ENCODE measurements at places on chromosomes 3 and 15.

DNA sequence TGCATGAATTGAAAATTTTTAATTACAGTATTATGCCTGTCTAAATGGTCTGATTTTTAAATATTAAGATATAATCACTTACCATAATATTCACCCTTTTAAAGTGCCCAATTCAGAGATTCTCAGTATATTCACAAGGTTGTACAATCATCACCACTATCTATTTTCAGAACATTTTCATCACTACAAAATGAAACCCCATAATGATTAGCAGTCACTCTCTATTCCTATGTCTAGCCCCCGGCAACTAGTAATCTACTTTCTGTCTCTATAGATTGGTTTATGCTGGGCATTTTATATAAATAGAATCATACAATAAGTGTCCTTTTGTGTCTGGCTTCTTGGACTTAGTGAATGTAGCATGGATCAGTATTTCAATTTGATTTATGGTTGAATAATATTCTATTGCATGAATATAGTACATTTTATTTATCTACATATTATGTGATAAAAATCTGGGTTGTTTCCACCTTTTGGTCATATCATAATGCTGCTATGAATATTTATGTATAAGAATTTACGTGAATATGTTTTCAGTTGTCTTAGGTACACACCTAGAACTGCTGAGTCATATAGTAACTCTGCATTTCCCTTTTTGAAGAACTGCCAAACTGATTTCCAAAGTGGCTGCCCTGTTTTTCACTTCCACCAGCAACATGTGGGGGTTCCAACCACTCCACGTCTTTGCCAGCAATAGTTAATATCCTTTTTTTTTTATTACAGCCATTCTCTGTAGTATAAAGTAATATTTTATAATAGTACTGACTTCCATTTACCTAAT, 485.7 kb upstream of the ZNF385D start:
- no peak for DNase-seq

DNA sequence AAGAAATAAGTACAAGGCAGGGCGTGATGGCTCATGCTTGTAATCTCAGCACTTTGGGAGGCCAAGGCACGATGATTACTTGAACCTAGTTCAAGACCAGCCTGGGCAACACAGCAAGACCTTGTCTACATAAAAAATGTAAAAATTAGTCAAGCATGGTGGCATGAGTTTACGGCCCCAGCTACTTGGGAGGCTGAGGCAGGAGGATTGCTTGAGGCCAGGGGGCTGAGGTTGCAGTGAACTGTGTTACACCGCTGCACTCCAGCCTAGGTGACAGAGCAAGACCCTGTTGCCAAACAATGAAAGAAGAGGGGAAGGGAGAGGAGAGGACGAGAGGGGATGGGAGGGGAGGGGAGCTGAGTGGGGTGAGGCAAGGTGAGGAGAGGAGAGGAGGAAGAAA, 152.7 kb upstream of the PRICKLE2 start:
- no peak for DNase-seq

DNA sequence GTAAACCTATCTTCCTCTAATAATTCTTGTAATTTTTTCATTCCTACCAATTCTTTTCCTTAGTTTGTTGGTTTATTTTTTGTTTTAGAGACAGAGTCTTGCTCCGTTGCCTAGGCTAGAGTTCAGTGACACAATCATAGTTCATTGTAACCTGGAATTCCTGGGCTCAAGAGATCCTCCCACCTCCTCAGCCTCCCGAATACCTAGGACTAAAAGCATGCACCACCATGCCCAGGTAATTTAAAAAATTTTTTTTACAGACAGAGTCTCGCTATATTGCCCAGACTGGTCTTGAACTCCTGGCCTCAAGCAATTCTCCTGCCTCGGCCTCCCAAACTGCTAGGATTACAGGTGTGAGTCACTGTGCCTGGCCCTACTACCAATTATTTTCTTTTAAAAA, 220.2 kb downstream of the ERC2 start:
- DNase-seq = no peak

DNA sequence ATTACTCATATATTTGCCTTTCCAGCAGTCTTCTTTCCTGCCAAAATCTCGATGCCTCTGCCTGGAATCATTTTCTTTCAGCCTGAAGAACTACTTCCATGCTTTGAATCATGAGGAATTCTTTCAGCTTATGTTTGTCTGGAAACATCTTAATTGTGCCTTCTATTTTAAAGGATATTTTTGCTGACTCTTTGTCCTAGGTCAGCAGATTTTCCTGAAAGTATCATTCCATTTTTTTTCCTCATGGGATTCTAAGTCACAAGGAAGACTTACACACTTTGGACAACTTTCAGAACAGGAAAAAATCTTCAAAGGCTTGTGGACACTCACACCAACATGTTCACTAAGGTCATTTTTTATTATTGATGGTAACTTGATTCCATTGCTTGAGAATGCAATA, 10.1 kb downstream of the PRR23E start:
- DNase-seq = no peak

DNA sequence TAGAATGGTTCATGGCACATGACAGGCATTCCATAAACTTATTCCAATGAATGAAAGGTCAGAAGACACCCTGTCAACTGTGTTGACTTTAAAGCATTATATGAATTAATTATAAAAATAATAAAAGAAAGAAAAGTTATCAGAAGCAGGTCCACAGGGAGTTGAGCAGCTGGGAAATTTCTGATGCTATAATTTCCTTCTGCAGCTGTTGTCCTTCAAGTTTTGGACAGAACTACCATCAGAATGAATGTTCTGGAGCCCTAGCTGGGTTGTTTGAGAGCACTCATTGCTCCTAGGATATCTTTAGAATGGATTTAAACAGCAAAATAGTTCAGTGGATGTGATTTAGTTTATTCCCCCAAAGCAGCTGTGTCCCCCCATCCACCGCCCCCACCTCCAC, 232.4 kb upstream of the PROK2 start:
- DNase-seq = no peak

DNA sequence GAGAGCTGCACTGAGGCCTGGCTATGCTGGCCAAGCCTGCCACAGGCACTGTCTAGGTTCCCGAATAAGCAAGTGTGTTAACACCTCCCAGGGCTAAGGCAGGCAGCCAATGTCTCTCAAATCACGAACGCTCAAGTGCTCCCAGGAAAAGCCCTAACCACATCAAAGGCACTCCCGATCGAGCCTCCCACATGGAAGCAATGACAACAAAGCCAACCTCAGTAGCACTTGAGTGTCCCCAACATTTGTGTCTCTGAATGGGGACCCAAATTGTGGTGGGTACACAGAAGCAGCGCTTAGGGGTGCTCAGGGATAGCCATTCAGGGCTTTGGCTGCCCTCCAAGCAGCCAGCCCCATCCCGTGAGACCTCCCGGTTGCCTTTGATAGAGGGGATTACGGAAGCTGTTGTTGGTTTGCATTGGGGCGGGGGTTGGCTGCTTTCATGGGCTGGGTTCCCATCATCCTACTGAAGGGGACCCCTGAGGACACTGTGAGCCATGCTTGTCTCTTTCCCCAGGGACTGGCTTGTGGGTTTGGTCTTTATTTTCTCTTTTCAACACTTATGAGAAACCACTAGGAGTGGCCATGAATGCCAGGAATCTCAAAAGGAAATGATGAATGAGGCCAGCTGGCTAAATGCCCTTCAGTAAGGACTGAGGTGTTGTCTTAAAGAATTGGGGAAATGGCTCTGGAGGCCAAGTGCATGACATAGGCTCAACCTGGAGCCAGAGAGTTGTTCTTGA, 234.1 kb upstream of the FEZF2 start:
- no peak for DNase-seq

DNA sequence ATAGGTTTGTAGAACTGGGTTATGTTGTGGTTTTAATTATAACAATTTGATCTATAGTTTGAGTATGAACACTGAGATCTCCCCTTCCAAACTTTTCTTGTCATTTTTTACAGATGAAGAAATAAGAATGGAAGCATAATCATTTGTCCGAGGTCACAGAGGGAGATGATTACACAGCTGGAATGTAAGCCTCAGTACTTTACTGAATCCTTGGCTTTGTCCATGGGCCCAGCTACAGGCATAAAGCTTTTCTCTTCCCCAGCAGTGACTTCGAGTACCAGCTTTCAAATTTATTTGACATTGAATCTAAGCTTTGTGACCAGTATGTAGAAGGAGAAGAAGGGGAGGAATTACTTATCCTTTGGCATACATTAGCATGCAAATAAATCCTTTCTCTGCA, 80.9 kb upstream of the DCBLD2 start:
- no peak for DNase-seq

DNA sequence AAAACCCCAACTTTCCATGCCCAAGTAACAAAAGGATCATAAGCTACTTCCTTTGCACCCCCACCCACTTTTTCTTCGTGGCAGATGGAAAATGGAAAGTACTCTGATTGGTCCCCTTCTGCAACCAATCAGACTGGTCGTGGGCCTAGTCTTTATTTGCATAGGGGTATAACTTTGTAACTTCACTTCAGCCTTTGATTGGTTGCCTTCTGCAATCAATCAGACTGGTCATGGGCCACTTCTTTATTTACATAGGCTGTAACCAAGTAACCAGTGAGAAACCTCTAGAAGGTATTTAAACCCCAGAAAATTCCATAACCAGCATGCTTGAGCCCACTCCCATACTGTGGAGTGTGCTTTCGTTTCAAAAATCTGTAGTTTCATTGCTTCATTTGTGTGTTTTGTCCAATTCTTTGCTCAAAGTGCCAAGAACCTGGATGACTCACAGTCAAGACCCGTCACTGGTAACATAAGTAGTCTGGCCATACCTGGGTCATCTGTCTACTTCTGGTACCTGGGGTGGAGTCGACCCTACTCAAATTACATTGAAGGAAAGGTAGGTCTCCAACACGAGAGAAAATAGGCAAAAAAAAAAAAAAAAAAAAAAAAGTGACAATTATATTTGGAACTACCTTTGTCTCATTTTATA, 41.9 kb downstream of the CMTM8 start:
- no peak for DNase-seq

DNA sequence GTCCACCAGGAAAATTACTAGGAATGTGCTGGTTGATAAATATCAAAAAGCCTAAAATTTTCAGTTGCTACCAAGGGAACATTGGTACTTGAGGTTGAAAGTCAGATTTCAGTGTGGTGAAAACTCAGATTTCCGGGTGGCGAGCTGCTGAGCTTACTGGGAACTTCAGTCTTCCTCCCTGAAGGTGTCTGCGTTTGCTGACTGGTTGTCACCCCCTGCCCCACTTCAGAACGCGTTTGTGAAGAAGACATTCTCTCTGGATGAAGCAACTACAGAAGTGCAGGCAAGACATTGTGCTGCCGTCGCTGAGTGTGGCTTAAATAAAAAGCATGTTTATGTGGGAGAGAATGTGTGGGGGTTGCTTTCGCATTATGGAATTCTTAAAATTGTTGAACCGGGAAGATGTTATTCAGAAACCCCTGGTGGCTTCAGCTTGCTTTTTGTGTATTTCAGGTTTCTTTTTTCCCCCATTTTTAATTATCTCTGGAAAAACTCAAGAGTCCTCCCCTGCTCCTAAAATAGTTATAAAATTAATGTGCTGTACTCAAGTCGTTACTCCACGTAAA, 7.1 kb downstream of the FAM81A start:
- DNase-seq = no peak

GRCh38 chr3:11384074-11384473, 111.9 kb downstream of the ATG7 start:
- DNase-seq = no peak

GRCh38 chr3:127690823-127691452, 18.2 kb downstream of the ABTB1 start:
- no peak for DNase-seq

- DNase-seq = no peak
Observed at GRCh38 chr3:173993299-173993698, 595.8 kb downstream of the NLGN1 start.

DNA sequence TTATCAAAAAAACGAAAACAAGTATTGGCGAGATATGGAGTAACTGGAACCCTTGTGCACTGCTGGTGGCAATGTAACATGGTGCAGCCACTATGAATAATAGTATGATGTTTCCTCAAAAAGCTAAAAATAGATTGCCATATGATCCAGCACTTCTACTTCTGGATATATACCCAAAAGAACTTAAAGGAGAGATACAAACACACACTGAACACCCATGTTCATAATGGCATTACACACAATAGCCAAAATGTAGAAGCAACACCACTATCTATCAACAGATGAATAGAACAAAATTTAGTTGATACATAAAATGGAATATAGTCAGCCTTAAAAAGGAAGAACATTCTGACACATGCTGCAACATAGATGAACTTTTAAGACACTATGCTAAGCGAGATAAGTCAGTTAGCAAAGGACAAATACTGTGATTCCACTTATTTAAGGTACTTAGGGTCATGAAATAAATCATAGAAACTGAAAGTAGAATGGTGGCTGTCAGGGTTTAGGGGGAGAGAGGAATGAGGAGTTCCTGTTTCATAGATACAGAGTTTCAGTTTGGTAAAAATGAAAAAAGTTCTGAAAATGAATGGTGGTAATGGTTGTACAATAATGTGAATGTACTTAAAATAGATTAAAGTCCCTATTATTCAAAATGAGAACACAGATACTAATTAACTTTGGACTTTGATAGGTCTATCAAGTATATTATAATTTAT, 59.4 kb upstream of the IMPG2 start:
- DNase-seq = no peak

GRCh38 chr15:39331584-39331983, 249.3 kb upstream of the THBS1 start:
- no peak for DNase-seq

- no peak for DNase-seq
Observed at GRCh38 chr3:102736975-102737304, 302.1 kb downstream of the ZPLD1 start.

DNA sequence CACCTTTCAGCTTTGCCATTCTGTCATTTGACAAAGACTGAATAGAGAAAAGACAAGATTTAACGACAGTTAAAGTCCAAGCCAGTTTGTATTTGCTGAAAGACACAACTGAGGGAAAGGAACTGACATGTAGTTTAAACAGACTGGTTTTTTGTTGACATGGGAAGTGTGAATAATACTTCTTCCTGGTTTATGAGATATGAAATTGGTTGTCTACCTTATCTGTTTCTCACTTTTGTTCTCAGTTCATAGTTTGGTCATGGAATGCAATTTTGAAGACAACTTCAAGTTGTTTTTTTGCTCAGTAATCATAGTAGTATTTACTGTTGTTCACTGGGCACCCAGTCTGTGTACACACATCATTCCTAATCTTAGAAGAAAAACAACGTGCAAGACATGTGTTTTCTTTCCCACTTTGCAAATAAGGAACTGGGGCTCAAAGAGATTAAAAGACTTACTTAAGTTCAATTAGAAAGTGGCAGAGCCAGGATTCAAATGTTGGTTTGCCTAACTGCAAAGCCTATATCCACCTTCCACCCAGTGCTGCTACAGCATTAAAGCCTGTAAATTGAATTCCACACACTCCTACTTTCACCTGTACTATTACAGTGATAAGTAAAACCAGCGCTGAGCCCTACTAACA, 103.5 kb downstream of the LPP start:
- no peak for DNase-seq

DNA sequence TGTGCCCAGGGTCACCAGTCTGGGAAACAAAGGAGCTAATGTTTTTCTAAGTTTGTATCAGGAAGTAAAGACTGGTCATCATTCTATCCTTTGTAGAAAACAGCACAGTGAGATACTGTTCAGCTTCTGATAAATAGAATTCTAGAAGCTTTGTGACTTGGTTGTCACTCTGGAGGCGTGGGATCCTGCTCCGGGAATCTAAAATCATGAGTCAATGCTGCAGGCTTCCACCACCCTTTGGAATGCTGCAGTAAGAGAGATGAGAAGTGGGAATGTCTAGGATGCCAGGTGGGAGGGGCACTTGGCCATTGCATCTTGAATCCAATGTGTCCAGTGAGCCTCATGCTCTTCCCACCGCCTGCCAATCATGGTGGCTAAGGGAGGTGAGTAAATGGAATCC, 40.9 kb downstream of the SAMMSON start:
- no peak for DNase-seq

GRCh38 chr15:65869954-65870871, 922 bp downstream of the RAB11A start:
- no peak for DNase-seq
